ENCODE measurements at places on chromosomes 13 and 19. TPM values are rescaled to one million over a fixed set of nuclear protein-coding genes. Genes with fewer than 3 reads are reported as not detected.
A peak's percentile ranks its signal among the peaks of the same experiment; 100 is the strongest.

DNA sequence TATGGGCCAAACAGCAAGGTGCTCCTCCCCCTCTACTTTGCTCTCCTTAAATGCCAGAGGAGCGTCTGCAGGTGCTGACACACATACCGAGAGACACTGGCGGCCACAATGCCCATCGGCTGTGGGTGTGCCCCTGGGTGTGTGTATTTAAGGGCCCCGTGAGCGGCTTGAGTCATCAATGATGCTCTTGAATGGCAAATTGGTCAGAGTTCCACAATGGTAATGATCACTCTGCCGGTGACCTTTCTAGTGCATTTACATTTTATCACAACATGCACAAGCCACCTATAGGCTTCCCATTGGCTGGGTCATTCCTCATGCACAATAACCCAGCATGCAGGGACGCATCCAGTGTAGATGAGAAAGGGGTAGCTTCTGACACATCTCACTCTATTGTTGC lies 124.8 kb downstream of the ZNF536 start:
- H3K27me3 ChIP-seq, result peaks cover 2% of the 10 kb centered on the region
- H3K4me1 ChIP-seq, result no peaks in the 10 kb centered on the region
- no peak overlapping the region for H3K27ac ChIP-seq
- H3K4me3 ChIP-seq, result no peak overlapping the region
- H3K36me3 ChIP-seq, result no peaks in the 10 kb centered on the region

- no peaks in the 10 kb centered on the region for H3K4me1 ChIP-seq
- no peak overlapping the region for H3K27ac ChIP-seq
- H3K36me3 ChIP-seq, result no peaks in the 10 kb centered on the region
- no peak overlapping the region for H3K4me3 ChIP-seq
- no peaks in the 10 kb centered on the region for H3K27me3 ChIP-seq
These were observed 362.8 kb downstream of the NALCN start for GRCh38 chr13:101053301-101054093.

DNA sequence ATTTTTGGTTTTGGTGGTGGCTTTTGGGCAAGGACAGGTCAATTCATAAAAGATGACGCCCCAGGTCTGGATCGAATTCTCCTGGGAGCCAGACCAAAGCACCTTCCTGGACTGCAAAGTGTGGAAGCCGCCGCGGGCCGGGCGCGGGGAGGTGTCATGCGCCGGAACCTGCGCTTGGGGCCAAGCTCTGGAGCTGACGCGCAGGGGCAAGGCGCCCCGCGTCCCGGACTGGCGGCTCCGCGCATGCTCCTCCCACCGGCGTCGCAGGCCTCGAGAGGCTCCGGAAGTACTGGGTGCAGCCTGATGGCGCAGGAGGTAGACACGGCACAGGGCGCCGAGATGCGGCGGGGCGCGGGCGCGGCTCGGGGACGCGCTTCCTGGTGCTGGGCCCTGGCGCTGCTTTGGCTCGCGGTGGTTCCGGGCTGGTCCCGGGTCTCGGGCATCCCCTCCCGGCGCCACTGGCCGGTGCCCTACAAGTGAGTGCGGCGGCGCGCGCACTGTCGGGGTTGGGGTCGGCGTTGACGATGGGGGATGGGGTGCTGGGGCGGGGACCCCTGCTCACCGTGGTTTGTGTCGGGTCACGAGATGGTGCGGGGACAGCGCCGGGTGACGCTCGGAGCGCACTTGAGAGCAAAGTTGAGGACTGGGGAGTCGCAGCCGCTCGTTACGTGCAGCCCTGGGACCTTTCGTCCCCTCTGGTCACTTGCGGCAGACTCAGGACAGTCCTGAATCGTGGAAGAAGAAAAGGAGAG lies at the start of gene CLN5:
CLN5 (plus strand) TSS at position 286 of the 752 bp plus-strand sequence; CDS start at position 304, 18 bp downstream.
- peaks cover 28% of the 10 kb centered on the region for H3K4me1 ChIP-seq
- H3K27me3 ChIP-seq, result no peaks in the 10 kb centered on the region
- H3K27ac ChIP-seq, result peak within 1 kb of the TSS; percentile 99
- H3K36me3 ChIP-seq, result peaks cover 7% of the 10 kb centered on the region

LIPE gene
- total RNA-seq, result 13.2 TPM

ZNF85 gene
- 5.7 TPM for total RNA-seq

DNA sequence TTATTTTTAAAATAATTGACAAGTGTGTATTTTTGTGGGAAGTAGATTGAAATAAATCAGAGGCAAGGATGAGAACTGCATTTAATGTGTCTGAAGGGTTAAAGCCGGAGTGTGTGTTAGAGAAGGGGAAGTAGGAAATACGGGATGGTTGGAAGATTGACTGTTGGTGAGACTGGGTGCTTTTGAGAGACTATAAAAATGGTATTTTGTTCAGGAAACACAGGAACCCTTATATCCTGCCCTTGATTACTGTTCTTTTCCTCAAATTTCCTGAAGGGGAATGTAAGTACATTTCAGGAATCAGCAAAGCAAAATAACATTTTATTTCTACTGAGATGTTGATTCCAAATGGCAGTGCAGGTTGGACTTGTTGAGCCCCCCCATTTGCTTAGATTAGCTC lies 15.1 kb downstream of the IFT88 start:
- H3K27ac ChIP-seq, result no peak overlapping the region
- no peaks in the 10 kb centered on the region for H3K27me3 ChIP-seq
- peaks cover 18% of the 10 kb centered on the region for H3K36me3 ChIP-seq
- no peak overlapping the region for H3K4me3 ChIP-seq
- no peak for DNase-seq

DNA sequence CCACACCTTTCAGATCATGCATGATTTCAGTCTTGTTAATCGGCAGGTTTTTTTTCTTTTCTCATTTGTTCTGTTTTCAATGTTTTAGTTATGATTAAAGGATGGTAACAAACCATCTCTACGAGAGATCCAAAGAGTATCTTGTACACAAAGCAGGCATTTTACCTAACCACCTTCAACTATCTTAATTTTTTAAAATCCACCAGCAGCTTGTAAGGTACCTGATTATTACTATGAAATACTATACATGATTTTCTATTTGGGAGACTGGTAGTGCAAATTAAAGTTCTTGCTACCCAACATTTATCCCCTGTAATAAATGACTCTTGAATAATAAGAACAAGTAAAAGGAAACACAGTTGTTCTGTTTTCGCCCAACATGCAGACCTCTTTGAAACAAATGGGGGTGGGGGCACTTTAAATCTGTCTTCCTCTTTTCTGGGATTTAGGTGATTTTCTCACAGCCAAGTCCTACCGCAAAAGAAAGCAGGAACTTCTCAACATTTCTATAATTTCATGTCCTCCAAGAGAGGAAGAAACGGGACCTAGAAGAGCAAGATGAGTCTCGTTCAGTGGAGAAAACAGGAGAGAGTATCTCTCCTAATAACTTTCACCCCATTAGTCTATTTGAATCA lies 3.6 kb downstream of the POU4F1 start:
- no peak overlapping the region for H3K27ac ChIP-seq
- H3K27me3 ChIP-seq, result peaks cover 65% of the 10 kb centered on the region
- peaks cover 36% of the 10 kb centered on the region for H3K4me1 ChIP-seq
- no peak overlapping the region for H3K4me3 ChIP-seq
- no peak for DNase-seq
